Sciatic nerve (tissue), 2 donors: ENCODE measurements at places on chromosomes 2 and 18. TPM values are rescaled to one million over a fixed set of nuclear protein-coding genes. Genes with fewer than 3 reads are reported as not detected.

GRCh38 chr18:73199151-73199550 lies 331.4 kb upstream of the NETO1 start:
- no peak for DNase-seq

DNA sequence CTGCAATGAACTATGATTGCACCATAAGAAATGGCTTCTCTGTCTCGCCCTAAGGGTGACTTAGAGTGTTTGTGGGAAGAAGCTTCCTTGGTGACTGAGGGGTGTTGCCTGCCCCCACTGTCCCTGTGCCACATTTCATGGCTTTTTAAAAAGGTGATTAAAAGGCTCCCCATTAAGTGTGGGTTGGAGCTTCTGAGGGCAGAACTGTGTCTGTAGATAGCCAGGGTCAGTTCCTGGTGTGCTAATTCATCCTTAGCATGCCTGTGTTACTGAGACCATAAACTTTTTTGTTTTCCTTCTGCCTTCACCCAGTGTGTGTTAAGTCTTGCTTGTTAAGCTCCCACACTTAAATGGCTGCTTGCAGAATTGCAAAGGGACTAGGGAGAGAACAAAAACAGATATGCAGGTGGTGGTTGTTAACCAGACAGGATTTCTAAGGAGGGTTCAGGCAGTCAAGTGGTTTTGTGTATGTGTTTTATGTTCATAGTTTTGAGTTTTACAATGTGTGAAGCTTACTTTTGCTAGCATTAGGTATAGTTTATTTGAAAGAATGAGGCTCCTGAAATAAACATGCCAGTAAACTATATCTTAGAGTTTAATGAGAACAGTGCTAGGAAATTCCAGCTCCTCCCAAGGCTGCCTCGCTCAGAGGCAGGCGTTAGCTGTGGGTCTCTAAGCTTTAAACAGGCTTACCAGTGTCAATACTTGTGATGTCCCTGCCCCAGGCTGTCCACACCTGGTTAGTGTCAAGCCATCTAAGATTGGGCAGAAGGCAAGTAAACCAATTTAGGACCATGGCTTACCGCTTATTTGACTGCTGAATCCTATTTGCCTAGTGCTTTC lies 14.5 kb downstream of the CERS6 start:
- no peak for DNase-seq

DNA sequence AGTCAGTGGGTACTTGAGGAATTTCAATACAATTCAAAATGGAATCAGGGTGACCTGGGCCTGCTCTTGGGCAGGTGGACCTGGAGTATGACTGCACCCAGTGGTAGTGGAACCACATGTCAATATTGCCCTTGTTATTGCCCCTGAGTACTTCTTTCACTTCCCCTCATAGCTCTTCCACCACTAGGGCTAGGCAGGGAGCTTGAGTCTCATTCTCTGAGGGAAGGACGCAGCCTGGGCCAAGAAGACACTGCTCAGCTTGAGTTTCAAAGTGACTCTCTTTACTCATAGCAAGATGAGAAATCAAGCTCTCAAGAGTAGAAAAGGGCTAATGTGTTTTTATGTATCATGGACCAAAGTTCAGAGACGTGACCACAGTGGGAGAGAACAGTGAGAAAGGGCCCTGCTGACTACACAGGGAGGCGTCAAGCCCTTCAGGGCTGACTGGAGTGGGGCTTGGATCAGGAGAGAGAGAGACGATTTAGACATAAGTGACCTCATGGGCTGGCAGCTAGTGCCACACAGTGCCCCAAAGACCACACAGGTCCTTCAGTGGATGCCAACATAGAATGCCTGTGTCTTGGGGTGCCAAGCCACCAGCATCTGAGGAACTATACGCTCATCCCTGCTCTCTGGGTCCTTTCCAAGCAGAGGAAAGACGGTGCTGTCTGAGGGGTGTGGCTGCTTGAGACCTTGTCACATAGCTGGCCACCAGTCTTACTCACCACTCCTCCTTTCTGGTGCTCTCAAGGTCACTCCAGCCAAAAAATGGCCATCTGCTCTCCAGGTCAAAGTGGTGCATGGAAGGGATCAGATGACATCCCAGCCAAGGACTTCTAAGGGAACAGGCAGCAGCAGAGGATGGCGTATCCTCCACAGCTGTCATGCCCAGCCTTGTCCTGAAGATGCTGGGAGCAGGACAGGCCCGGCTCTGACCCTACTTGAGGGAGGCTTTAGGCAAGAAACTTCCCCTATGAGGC lies 13.0 kb downstream of the PTMA start:
- DNase-seq = peak; percentile 30

DNA sequence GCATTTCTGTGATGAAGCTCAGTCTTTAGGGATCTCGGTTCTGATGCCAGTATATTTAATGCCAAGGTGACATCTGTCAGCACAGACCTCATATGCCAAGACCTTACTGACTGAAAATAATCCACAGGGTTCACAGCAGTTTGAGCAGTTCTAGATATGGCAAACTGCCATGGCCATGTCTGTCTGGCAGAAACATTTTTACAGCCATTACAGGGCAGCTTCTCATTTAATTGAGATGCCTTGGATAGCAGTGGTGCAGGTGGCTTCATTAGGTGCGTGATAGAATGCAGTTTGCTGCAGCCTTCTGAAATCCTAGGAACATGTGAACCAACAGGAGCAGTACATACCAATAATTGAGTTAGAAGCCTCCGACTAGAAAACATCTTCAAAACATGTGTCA lies 510.6 kb downstream of the XIRP2 start:
- no peak for DNase-seq

GRCh38 chr18:4126939-4127338 lies 328.2 kb downstream of the DLGAP1 start:
- no peak for DNase-seq

DNA sequence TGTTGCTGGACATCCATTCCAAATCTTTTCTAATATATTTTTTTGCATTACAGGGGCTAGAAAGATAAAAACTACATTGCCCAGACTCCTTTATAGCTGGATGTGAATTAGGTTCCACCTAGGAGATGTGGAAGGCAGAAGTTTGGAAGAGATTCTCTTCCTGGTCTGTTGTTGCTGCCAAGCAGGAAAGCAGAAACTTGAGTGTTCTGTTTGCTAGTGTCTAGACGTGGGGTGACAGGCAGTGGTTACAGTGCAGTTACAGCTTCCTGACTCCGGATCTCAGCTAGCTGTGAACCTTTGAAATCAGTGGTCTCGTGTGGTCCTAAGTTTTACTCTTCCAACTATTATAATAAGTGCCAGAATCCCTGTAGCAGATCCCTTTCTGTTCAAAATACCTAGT lies 46.2 kb downstream of the COL4A4 start:
- DNase-seq = no peak

DNA sequence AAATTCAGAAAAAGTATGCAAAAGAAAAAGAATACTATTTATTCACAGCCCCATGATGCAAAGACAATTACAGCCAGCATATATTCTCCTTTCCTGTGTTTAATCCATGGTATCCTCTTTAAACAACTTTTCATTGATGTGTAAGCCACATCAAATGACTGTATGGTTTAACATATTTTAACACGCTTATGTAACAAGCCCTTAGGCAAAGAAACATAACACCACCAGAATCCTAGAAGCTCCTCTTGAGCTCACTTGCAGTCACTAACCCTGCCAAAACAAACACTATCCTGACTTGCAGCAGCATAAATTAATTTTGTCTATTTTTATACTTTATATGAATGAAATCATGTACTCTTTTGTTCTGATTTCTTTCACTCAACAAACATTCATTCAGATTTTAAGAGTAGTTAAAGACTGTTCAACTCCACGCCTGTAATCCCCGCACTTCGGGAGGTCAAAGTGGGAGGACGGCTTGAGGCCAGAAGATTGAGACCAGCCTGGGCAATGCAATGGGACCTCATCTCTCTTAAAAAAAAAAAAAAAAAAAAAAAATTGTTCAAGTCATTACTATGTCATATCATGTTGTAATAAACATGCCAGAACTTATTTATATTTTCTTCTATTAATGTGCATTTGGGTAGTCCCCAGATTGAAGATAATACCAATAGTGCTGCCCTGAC lies 226.3 kb downstream of the NBAS start:
- no peak for DNase-seq

DNA sequence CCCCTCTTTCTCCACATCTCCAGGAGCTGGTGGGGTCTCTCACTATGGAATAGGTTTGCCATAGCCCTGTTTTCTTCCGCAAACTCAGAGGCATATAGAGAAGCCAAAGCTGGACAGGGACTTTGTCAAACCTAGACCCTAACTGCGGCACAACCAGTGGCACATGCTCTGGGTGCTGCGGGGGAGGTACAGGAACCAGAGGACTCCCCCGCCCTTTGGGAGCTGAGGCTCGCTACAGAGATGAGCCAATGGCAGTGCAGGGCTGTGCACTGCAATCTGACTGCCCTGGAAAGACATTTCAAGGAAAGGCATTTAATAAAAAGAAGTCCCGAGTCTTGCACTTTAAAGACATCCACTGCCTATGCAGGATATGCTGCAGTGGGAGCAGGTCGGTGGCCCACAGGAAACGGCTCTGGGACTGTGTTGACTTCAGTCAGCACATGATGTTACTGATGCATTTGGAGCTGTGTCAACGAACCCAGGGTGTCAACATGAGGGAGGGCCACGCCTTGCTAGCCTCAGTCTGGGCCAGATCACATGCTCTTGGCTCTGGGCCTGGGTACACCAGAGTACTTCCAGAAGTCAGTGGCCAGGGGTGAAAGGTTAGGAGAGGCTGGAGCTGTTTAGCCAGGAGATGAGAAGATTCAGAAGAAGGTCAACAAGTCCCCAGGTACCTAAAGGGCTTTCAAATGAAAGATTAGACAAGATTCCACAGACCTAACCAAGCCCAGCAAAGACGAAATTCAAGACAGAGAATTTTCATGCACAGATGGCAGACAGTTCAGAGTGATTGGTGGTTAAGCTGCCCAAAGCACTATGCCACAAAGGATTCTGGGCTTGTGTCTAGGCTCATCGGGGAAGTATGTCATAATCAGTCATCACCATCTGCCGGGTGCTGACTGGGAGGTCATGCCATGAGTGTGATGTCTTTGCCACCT lies 8.2 kb downstream of the SLC35F6 start:
- peak; percentile 96 for DNase-seq

DNA sequence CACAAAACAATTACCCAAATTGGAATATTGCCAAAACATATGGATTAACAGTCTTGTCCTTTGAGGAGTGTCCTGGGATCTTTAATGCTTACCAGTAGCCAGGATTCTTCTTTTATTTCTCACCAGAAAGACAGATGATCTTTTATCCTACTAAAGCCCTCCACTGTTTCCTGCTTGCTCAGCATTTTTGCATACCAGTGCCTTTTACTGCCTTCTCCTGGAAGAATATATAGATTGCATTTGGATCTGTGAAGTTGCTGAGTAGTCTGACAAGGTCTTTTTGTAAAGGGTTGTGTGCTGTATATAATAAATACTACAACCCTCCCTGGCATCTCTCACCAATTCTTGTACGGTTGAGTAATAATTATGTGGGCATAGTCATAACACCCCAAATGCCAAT lies 652.2 kb downstream of the LRRTM4 start:
- DNase-seq = no peak

- no peak for DNase-seq
Observed at GRCh38 chr2:169072163-169072925, 3.0 kb downstream of the DHRS9 start.

- no peak for DNase-seq
Observed at GRCh38 chr18:63206433-63207142, 113.0 kb downstream of the BCL2 start.

VWA3B gene
- 0.80 TPM for total RNA-seq

CEP76 gene
- 5.4 TPM for total RNA-seq

DNA sequence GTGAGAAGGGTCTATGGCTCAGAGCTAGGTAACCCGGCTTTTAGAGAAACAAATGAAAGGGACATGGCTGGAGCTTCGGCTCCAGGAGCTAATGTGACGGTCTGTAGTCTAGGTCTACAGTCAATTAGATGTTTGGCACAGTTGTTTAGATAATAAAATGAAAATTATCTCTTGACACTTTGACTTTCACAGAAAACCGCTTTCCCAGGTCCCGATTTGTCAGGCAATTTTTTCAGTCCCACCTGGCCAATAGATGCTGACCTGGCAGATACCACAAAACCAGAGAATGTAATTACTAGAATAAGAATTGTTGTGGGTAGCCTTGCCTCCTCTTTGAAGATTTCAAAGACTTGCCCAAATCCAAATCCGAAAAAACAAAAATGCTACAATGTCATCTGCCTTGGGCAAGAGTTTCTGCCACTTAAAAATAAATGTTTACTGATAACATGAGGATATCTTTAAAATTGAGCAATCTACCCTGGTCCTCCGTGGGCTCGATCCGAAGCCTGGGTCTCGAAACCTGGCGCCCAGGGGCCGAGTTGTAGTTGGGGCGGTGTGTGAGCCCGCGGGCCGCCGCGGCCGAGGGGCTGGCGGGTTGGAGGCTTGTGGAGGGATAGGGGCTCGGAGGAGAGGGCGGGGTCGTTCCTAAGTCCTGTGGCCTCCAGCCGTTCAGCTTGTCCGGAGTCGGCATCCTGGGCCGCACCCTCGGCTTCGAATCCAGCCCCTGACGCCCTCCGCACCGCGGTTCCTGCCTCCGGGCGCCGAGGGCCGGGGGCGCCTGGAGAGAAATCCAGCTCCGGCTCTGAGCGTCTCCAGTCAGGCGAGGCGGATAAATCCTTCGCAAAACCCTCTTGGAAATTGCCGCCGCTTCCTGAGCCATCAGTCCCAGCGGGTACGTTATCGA lies 2.3 kb downstream of the EMX1 start:
- DNase-seq = no peak

- DNase-seq = peak; percentile 72
Observed at GRCh38 chr2:24768601-24769000, 24.6 kb downstream of the PTRHD1 start.

- no peak for DNase-seq
Observed at GRCh38 chr2:207938415-207938814, 86.9 kb downstream of the PLEKHM3 start.

IL1F10 gene
- total RNA-seq = not detected

DNA sequence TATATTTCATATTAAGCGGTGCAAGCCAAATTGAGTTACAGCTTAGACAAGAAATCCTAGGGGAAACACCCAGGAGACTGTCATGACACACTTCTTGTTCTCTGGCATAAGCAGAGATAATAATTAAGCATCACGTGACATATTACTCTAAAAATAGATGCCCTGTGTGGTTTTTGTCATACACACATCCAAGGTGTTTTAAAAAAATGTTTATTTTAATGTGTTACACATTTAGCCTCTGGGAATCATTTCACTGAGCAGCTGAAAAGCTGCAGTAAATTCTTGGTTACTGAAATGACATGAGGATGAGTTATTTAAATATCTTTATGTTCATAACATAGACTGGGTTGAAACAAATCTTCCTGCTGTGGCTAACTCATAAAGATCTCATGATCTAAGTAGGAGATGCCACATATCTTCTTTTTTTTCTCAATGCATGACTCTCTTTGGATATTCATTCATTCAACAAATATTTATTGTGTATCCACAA lies 38.0 kb upstream of the ERMN start:
- no peak for DNase-seq

DNA sequence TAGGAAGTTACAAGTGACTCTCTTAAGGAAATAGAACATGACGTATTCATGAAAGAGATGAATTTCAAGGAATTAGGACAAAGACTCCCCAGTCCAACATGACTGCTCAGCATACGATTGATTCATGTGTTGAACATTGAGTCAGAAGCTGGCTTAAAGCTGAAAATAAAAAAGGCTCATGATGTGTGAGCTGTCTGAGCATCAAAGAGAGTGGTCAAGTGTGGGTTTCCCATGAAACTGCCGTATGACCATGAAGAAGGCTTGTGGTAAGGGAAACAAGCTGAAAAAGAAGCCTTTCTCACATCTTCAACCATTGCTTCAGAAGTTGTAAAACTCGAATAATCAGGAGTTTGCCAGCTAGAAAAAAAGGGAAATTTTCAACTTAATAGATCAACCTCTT lies 201.9 kb upstream of the APCDD1 start:
- no peak for DNase-seq

ERBB4 gene
- 19.7 TPM for total RNA-seq

ADAM23 gene
- 9.4 TPM for total RNA-seq

EMILIN1 gene
- 46.8 TPM for total RNA-seq
